HS-27A (cell line): ENCODE measurements at places on chromosomes 1 and 21.

DNA sequence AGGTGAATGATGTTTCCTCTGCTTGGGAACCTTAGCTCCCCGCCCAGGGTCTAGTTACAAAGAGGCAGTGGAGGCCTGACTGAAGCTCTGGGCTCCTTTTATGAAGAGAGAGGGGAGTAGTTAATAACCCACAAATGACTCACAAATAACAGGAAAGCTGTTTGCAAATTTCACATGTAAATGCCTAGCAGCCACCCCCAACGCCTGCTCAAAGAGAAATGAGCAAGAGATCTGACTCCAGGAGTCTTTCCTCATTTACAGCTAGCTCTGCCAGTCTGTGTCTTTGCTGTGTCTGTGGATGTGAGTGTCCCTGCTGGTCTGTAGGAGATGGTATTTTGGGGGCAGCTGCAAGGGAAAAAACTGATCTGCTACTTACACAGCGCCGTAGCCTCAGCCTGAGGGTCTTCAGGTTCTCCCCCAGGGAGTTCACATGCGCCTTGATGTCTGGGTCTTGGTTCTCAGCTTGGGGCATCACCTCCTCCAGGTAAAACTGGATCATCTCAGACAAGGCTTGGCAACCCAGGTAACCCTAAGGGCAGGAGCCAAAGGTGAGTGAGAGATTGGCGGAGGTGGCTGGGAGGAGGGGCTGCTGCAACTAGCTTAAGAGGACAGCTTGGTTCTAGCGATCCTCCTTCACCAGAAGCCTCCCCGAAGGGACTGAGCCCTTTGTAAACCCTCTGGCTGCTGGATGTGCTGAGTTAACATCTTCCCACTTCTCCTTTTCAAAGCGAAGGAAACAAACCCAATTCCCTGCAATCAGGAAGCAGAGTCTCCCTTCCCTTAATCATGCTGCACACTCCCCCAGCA, at the start of gene IL19:
IL19 (plus strand) TSS at position 243 of the 807 bp plus-strand sequence. CDS start 65,890 bp downstream, outside the sequence.
- DNase-seq = no peak

DNA sequence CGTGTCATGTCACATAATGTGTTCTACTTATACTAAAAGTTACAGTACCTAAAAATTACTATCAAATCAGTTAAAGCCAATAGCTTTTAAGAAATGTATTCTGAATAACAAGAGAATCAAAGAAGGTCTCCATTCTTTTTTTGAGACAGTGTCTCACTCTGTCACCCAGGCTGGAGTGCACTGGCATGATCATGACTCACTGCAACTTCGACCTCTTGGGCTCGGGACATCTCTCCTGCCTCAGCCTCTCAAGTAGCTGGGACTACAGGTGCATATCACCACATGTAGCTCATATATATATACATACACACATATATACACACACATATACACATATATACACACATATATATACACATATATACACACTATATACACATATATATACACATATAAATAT, 20.1 kb downstream of the COP1 start:
- DNase-seq = no peak

DNA sequence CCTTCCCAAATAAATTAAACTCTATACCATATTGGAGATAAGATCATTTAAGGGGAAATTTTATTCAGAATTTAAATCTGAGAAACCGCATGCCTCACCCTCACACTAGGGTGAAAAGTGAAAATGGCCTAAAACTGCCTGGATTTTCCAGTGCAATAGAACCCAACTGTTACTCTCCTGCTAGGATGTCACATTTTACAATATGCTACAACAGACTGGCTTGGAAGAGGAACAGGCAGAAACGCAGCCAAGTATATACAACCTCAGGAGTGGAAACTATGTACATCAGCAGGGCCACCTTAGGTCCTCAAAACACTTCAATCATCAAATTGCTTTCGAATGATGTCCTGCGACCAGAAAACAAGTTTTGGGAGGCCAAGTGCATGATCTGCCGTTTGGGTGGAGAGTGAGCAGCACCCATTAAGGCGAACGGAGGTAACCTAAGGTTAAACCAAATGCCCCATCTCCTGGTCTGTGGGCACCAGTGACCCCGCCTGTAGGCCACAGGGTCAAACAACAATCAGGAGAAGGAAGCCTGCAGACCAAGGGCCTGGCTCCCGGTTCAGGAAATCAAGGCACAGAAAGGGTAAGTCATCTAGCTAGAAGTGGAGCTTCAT, 4.9 kb downstream of the RCAN1 start:
- no peak for DNase-seq

DNA sequence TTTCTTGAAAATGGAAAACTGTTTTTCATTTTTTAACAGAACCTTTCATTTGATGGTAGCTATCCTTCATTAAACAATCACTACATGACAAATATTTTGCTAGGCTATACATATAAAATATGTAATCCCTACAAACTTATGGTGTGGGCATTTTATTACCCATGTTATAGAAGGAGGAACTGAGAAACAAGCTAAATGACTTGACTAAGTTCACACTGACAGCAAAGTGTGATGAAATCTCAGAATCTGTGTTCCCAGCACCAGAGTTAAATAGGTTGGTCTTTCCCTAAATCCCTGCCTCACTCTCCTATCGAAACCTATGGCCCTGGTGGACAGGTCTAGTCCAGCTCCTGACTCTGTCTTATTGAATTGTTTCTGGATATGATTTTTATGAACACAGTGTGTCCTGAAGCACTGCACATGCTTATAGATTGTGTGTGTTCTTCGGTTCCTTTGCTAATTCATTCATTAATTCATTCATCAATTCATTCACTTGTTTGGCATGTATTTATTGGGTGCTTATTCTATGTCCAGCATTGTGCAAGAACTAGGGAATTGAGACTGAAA, 301.0 kb downstream of the GRIK1 start:
- DNase-seq = no peak

- no peak for DNase-seq
Observed at GRCh38 chr1:83910461-83910860, 88.5 kb downstream of the TTLL7 start.

- DNase-seq = no peak
Observed at GRCh38 chr1:77398152-77398551, 116.3 kb downstream of the AK5 start.

GRCh38 chr1:54609301-54609921, 13.9 kb downstream of the FAM151A start:
- DNase-seq = no peak

DNA sequence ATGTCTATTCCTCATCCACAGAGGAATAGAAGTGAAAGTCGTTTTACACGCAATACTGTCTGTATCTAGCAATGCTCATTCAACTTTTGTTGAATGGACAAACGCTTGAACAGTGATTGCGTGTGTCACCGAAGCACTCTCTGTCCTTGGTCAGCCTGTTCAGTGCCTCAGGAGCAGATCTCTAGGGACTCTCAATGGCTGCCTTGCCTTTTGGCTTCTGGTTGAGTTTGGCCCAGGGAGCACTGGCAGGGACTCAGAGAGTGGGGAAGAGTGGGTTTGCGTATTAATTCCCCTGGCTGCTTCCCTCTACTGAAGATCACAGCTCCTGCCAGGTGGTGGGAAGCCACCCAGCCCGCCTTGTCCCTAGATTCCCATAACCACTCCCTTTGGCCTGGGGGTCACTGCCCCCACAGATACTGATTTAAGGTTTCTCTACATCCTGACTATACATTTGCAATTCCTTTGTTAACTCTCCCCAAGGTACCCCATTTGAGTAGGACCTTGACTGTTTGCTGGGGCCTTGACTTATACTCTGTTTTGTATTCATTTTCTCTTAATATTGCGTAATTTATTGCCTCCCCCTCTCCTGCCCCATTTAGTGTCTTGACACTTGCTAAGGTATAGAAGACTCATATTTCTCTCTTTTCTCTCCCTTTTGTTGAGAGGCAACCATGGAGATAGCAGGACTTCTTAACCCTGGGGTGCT, 61.7 kb upstream of the USP24 start:
- no peak for DNase-seq

- DNase-seq = no peak
Observed at GRCh38 chr1:85587841-85588240, 7.3 kb downstream of the CCN1 start.

- no peak for DNase-seq
Observed at GRCh38 chr1:3869751-3870301, 12.6 kb downstream of the DFFB start.

DNA sequence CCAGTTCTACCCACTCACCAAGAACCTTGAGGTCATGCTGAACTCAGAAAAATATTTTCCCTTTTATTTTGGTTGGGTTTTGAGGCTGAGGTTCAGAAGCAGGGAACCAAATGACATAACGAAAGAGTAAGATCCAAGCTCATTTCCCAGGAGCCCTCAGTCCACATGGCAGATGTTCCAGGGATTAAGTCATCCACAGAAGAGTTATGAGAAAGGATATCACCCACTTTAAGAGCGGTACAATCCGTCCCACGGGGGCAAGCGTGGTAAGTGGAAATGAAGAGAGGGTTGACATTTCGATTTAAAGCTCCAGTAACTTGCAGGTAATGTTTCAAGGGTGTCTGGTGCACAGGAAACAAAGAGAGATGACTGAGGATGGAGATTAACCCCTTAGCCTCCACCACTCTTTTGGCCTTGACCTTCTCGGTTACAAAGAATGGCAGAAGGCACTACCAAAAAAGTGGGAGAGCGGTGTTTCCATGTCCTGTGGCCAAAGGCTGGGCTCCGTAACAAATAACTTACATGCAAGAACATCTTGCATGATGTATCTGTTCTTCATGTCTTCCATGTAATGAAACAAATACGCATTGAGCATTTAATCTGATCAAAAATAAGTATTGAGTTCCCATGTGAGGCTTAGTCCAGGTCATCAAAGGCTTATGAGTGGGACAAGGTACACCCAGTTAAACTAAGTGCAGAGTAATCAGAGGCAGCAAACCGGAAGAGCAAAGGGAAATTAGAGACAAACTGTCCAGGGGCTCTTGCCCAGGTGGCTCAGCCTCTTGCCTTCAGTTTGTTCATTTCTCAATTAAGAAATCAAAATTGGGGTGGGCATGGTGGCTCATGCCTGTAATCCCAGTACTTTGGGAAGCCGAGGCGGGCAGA, 241.4 kb downstream of the TOMM20 start:
- DNase-seq = no peak

GRCh38 chr1:25862785-25863485, 3.7 kb upstream of the AUNIP start:
- no peak for DNase-seq

DNA sequence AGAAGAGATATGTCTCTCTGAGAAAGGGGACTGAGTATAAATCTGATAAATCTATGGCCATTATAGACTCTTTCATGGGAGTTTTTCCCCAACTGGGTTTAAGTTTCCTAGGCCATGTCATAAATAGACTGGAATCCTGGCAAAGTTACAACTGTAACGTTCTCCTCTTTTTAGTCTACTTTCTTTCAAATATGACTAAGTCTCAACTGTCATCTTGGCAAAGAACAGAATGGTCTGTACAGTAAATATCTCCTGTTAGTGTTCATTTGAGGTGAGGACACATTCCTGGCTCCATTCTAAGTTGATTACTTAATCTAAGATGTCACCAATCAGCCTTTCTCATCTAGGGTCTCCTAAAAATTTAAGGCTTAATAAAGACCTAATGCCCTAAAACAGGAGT, 300.5 kb downstream of the BRINP2 start:
- DNase-seq = no peak

GRCh38 chr1:58717979-58718378, 18.1 kb upstream of the MYSM1 start:
- DNase-seq = no peak

GRCh38 chr1:24414775-24415333, 748 bp upstream of the NIPAL3 start:
- DNase-seq = no peak

- DNase-seq = no peak
Observed at GRCh38 chr1:212186427-212187207, 98.6 kb upstream of the PPP2R5A start.

DNA sequence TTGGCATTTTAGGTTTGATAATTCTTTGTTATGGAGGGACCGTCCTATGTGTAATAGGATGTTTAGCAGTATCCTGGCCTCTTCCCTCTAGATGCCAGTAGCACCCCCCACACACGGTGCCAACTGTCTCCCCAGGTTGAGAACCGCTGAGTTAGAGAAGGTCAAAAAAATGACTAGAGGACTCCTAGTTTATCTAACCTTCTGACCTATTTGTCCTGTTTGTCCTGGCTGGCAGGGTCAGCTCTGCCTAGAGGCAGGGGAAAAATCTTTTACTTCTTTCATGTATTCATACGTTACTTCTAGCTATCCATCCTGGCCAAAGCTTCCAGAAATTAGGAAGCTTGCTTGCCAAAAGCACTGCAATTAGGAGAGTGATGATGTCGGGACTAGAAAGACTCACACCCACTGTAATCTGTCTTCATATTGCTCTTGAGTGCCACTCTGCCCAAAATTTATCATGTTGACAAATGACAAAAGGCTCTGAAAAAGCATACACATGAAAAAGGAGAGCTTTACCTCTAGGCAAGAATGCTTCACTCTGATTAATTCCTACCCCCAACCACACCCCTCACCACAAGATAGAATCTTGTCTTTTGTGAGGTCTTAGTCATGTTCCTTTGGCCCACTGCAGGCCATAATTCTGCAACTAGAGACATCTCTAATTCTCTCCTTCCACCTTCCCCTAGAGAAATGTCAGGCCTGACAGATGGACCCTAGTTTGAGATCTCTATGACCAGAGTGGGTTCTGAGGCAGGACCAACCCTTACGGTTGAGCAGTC, 14.4 kb upstream of the AKR1A1 start:
- DNase-seq = no peak

GRCh38 chr1:180899262-180899661, 13.4 kb upstream of the KIAA1614 start:
- DNase-seq = no peak

- DNase-seq = no peak
Observed at GRCh38 chr1:38328278-38329035, 281.9 kb upstream of the POU3F1 start.

DNA sequence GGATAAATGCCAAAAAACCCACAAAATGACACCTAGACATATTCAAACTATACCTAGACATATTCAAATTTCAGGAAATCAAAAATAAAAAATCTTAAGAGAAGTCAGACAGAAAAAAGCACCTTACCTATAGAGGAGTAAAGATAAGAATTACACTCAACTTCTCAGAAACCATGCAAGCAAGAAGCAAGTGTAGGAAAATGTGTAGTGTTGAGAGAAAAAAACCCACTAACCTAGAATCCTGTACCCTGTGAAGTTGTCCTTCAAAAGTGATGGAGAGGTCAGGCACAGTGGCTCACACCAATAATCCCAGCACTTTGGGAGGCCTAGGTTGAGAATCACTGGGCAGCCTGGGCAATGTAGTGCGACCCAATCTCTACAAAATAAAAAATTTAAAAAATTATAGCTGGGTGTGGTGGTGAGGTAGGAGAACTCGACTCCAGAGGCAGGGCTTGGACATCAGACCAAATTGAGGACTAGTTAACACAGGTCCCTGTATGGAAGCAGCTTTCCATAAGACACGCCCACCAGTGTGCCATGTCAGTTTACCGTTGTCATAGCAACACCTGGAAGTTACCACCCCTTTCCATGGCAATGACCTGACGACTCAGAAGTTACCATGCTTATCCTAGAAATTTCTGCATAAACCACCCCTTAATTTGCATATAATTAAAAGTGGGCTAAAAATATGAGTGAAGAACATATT, 20.7 kb downstream of the PDIK1L start:
- no peak for DNase-seq
